Breast epithelium (tissue), 4 donors: ENCODE measurements at places on chromosomes 7 and 10.

DNA sequence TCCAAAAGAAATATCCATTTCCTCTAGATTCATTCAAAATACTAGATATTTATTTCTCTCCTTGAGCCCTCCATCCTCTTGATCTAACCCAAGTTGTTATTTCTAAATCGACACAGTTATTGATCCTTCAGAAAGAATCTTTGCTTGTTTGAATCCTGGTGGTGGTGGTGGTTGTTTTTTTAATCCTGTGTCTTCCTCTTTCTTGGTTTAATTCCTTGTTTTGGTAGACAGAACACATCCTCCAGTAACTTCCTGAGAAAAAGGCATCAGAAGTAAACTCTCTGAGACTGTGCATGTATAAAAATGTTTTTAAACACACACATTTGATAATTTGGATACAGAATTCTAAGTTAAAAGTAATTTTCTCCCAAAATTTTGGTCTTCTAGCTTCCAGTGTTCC lies 49.9 kb downstream of the SIRT1 start:
- DNase-seq: no peak

- DNase-seq: no peak
Measured at GRCh38 chr10:92222603-92223262, 68.1 kb downstream of the CPEB3 start.

DNA sequence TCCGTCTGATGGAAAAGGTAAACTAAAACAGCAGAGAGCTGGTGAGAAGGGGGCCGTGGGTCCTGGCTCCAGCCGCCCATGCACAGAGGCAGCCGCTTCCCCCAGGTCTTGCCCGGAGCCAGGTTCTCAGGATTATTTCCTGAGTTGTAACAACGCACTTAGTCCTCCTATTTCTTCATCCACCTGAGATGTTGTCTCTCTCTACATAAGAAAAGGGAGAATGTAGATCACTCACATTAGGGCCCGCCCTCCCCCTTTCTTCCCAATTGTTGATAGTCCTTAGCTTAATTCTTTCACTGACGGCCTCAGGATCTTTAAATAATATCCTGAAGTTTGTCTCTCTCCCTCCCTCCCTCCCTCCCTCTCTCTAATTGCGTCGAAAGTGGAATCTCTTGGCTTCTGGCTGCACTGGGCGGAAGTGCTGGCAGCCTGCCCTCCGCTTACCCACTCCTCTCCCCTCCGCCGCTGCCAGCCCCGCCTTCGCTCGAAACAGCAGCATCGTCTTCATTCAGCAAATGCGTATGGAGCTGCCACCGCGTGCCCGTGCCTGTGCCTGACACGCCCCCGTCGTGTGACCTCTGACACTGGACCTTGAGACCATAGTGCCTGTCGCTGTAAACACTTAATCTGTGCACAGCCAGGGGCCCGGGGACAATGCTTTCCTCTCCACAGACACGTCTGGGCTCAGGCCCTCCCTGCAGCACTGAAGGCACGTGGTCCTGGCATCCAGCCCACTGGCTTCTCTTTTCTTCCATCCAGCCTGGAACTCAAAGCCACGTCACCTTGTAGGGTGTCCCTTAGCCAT lies 174.5 kb upstream of the PPP2R2D start:
- peak; percentile 24 for DNase-seq

- DNase-seq: no peak
Measured at GRCh38 chr10:125102821-125103220, 57.5 kb downstream of the CTBP2 start.

DNA sequence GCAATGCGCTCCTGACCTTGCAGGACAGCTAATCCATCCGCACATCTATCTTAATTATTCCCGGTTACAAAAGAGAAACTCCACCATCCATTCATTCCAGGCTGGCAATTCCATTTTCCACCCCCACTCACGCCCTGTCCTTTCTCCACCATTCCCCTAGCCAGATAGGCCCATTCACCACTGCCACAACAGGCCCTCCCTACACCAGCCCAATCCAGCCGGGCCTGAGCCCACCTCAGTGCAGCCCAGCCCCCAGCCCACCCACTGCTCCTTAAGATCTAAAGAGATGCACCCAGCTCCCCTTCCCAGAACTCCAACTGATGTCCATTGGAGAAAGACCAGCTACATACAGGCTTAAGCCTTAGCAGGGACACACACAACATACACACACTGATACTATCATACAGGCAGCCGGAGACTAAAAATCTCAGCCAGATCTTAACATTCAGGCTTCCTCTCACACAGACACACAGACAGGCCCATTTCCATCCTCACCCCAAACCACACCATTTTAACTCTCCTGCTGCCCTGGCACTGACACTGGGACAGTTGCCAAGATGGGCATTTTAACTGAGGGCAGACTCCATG lies 38.0 kb upstream of the PAX2 start:
- DNase-seq: no peak

GRCh38 chr7:148698397-148699023 lies at the start of gene CUL1:
Gene CUL1, plus strand, starts transcription at chr7:148698903. Its CDS starts 31,220 bp downstream, at chr7:148730123.
- peak; percentile 81 for DNase-seq

GRCh38 chr7:40202851-40203250 lies 68.0 kb downstream of the SUGCT start:
- no peak for DNase-seq

DNA sequence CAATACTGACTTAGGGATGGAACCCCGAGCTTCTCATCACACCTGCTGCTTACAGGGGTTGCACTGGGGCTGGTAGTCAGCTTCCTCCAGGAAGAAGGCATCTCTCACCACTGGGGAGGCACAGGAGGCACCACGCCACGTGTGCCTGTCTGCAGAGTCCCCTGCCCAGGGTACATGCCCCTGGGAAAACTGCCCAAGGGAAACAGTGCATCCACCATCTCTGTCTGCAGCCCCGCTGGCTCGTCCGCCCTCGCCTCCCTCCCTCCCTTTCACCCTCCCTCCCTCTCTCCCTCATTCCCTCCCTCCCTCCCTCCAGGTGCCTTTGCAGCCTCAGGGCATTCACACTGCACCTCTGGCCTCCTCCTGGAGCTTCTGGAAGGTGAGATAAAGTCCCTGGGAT lies 101.1 kb downstream of the PTPRE start:
- DNase-seq: no peak

- DNase-seq: no peak
Measured at GRCh38 chr10:23459308-23459939, 20.5 kb downstream of the OTUD1 start.

DNA sequence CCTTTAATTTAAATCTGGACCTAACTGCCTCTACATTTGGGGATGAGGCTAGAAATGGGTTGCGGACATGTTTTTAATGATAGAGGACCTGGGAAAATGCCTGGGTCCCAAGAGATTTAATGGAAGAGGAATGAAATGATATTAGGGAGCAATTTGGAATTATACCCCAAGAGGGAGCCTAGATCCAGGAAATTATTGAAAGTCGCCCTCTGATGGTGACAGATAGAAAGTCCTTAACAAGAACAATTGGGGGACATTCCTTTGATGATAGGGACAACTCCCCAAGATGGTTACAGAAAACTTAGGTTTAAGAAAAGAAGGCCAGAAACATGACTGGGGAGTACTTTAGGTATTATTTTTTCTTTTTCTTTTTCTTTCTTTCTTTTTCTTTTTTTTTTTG lies 9.5 kb upstream of the TSGA13 start:
- DNase-seq: no peak

DNA sequence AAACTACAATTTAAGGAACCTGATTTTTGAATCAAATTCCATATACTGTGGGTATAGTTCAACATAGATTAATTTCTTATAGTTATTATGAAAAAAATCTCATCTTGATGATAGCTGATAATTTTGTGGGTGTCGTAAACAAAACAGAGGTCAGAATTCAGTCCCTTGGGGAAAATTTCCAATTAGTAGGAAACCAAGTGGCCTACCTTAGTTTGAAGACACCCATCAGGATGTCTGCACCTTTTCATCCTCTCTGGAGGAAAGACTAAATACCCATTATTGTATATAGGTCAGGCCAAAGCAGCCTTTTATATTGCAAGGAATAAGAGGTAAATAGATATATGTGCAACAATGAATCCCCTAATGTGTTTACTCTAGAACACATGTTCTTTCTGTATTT lies 6.4 kb downstream of the IKZF1 start:
- no peak for DNase-seq

DNA sequence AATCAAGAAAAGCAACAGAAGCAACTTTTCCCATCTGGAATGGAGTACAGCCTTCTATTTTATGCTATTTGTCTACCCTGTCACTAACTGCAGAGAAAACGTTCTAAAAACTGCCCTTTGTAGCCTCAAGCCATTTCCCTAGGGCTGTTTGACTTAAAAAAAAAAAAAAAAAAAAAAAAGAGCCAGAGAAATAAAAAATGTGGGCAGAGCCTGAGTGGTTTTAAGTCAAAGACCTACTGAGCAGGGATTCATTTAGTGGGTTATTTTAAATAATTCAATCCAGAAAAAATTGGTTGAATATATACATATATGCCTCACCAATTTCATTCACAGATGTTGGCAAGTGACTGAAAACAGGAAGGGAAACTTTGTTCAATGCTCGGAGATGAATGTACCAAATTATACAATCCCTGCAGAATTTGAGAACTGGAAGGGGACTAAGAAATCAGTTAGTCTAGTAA lies 75.2 kb downstream of the PPP1R3C start:
- no peak for DNase-seq

GRCh38 chr7:143385891-143386781 lies 5.0 kb downstream of the ZYX start:
- no peak for DNase-seq

DNA sequence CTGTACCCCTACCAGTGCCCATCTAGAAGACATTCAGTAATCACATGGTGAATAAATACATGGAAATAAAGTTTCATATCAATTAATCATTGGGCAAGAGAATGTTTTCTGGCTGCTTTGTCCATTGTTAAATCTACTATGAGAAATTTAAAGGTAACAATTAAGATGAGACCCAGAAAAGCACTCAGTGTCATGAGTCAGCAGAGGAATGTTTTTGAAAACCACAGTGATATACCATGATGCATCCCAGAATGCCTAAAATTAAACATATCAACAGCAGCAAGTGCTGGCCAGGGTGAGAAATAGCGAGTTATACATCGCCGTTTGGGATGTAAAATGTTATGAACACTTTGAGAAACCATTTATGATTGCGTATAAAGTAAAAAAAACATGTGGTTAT lies 825.3 kb upstream of the C7orf33 start:
- DNase-seq: no peak

- DNase-seq: no peak
Measured at GRCh38 chr10:84924131-84924530, 595.7 kb downstream of the CCSER2 start.

- DNase-seq: no peak
Measured at GRCh38 chr10:97764519-97764931, 7.3 kb downstream of the SFRP5 start.

DNA sequence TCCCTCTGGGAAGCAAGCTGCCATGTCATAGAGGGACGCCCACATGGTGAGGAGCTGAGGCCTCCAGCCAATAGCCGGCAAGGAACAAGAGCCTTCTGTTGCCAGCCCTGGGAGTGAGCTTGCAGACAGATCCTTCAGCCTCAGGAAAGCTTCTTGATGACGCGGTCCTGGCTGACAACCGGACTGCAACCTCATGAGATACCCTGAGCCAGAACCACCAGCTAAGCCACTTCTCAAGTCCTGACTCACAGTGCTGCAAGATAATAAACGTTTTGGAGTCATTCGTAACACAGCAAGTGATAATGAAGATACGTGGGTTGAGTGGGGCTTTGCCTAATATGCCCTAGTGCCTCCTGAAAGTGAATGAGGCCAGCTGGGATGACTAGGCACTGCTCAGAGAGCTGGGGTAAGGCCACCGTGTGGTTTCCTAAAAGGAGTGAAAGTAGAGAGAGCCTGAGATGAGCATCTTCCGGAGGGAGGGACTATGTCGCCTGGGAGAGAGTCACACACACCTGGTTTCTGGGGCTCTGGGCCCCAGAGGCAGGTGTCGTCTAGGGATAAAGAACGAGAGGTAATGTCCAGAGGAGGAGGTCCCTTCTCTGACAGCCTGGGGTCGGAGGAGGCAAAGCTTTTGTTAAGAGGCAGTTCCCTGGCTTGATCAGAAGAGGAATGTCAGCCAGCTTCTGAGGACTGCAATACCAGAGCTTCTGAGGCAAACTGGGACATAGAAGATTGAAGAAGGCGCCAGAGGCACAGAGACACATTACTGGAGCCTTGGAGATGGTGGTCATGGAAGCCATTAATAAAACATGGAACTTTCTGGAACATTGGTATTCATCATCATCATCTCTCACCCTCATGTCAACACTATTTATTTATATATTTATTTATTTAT lies 53.6 kb downstream of the PYROXD2 start:
- peak; percentile 71 for DNase-seq

DNA sequence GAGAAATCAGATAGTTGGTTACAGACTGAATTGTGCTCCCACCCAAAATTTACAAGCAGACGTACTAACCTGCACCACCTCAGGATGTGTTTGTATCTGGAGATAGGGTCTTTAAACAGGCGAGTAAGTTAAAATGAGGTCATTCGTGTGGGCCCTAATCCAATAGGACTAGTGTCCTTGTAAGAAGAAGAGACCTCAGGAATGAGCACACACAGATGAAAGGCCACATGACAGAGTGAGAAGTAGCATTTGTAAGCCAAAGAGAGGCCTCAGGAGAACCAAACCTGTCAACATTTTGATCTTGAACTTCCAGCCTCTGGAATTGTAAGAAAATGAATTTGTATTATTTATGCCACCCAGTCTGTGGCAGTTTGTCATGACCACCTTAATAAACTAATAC lies 149.5 kb upstream of the VWC2 start:
- DNase-seq: no peak

- DNase-seq: no peak
Measured at GRCh38 chr7:55365205-55365674, at the start of gene LANCL2. Gene LANCL2, plus strand, starts transcription at chr7:55365337. Its CDS starts 689 bp downstream, at chr7:55366026.
